Astrocyte of the hippocampus (primary cell): ENCODE measurements at places on chromosomes 2 and 18.

DNA sequence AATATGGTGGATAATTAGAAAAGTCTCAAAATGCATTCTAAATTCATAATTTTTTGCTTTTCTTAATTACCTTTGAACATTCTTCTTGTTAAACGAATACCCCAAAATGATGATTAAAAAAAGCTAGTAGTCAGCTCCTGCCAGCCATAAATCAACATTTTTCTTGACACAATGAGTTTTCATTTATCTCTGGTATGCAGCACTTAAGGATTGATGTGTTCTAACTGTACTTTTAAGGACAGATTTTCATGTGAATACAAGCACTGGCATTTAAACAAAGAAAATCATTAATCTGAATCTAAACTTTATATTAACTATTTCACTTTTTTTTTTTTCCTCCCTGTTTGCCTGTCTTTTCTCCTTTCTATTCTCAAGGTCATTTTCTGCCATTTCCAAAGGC, 976.8 kb downstream of the TMEM182 start:
- DNase-seq: no peak

DNA sequence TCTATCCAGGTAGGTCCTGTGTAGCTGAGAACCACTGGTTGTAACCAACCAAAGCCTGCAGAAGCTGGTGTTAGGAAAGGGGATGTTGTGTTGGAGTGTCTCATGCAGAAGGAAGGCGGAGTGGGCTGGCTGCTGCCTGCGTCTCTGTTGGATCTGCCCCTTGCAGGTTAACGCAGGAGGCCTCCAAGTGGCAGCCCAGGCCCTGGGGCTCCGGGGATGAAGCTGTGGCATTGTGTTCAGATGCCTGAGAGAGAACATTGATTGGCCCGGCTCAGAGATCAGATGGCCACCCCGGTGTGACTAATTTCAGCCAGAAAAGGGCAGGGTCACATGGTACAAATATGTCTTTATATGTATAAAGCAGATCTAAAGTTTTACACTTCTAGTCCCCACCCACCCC, 216.0 kb downstream of the GLI2 start:
- DNase-seq: no peak

DNA sequence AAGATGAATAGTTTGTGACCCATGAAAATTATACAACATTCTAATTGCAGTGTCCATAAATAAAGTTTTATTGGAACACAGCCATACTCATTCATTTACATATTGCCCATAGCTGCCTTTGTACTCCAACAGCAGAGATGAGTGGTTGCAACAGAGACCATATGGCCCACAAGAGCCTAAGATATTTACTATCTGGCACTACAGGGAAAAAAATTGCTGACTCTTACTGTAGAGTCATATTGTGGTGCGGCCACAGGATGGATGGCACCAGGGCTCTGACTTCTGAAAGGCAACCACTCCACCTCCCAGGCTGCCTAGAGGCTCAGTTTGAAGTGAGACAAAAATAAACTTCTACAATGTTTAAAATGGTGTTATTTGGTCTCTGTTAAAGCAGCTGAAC, 404.0 kb upstream of the ATP5MC3 start:
- DNase-seq: no peak

DNA sequence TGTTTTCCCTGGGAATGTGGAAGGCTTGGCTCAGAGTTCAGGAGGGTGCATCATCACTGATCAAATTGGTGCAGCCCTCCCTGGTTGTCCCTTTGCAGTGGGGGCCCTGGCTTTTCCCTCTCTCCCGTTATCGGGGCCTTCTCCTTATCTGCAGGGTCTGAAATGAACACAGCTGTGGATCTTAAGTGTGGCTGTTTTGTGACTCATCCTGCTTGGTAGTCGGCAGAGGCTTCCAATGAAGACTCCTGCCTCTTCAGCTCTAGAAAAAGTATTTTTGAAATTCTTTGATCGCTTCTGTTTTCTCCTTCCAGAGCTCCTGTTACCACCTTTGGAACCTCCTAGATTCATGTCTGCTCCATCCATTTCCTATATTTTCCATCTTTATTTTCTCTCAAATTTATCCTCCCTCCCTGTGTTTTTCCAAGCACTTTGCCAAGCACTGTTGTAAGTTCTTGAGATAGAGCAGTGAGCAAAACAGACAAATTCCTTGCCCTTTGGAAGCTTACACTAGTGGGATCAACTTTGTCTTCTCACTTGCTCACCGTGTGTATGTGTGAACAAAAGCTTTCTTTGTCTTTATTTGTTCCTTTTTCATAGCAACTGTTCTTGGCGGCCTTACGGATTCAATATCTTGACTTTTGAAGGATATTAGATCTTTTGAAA, 45.7 kb downstream of the RALB start:
- peak; percentile 28 for DNase-seq

DNA sequence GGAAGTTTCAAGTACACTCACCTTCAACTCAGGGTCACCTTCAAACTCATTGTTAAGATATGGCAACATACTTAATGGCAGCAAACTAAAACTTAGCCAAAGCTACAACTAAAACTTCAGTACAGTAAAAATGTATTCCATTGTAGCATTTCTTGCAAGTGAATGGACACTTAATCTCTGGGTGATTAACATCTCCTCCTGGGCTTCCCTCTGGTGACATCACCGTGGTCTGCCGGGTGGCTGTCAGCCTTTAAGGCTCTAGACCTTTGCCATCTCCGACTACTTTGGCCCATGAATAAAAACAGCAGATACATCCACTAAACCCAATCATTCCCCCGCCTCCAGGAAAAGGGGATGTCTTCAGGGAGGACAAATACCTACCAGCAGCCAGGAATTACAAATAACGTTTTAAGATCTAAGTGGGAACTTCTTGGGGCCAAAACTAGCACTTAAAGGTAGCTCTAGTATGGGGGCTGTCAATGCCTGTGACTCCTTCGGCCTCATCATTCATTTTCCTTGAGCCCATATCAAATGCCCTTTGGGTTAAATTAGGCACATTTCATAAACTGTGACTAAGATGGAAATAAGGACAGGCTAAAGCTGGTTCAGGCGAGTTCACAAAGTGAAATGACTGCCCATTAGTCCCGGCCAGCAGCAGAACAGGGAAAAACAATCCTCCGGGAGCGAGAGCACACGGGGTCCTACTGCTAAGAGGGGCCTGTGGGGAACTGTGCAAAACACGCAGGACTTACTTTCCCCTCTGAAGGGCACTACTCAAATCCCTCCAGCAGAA, 1.1 kb downstream of the TFCP2L1 start:
- DNase-seq: no peak

DNA sequence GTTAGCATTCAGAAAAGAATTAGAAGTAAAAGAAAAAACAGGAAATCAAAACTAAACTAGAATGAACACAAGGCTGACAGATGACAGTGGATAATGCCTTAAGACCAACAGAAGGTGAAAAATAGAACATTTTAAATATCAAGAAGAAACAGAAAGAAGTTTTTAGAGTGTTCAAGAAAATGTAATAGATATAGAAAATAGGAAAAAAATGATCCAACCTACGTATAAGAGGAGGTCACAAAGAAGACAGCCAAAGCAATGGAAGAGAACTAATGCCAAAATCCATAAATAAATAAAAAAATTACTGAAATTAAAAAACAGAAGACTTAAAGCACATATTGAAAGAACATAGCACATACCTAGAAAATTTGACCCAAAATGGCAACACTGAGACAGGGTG, 42.5 kb upstream of the EN1 start:
- DNase-seq: no peak

DNA sequence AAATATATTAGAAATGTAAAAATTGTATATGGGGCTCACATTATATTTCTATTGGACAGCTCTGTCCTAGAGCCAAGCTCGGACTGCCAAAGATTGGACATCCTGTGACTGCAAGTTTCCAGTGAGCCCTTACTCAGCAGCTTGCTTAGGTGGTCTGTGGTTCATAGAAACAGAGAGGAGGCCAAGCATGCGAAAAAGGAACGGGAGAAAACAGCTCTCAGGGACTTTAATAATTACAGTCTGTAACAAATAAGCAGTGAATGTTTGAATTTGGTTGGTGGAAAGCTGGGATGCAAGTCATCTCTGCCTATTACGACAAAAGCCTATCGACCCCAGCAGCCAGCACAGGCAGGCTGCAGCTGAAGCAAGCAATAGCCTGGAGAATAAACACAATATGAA, 35.6 kb downstream of the WIPF1 start:
- DNase-seq: peak; percentile 39

GRCh38 chr2:234459401-234460009, 37.4 kb downstream of the ARL4C start:
- no peak for DNase-seq

DNA sequence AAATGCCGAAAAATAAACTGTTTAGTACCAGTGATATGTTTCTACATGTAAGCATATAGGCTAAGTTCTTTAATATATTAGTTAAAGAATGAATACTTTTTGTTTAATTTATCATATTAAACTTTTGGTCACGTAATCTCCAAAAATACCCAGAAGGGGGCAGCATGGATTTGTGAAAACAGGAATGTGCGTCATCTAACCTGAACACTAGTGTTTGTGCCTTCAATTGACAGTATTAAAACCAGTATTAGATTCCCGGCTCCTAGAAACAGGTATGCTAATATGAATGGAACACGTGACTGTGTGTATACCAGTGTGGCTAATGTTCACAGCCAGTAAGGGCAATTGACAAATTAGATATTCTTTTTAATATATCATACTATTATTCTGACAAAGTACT, 51.8 kb downstream of the WDR7 start:
- peak; percentile 51 for DNase-seq

- peak; percentile 18 for DNase-seq
These were observed 15.4 kb downstream of the C2orf81 start for GRCh38 chr2:74406035-74406434.

DNA sequence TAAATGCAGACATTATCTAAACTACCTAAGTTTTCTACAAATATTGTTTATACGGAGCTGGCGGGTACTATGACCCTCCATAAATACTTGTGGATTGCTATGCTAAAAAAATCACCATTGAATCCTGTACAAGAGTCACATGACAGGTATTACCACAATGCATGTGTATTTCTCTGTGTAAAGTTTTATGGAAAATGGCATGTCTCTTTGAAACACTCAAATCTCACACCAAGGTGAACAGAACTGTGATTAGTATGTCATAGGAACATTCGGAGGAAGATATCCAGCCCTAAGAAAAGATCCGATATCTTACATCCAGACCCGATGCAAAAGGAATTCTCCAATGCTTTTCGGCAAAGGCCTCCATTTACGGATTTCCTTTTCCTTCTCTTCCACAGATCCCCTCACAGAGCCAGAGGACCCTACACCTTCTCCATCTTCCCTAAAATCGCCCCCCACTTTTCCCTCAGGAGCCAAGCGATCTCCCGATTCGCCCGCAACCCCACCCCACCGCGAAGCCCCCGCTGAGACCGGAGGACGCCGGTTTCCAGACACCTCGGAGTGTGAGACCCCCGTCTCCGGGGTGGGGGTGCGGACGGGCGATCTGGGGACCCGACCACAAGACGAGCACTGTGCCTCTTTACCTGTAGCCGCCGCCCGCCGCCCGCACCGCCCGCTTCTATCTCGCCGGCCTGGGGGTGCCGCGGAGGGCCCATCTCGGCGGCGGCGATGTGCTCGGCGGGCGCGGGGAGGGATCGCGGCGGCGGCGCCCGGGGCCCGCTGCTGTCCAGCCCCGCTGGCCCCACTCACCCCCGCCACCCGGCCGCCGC, 1.2 kb downstream of the SAP130 start:
- DNase-seq: peak; percentile 20
